H1 (cell line): ENCODE measurements at places on chromosomes 5 and 9. TPM values are rescaled to one million over a fixed set of nuclear protein-coding genes. Genes with fewer than 3 reads are reported as not detected.

ENTREP1 gene
- total RNA-seq = 22.8 and 25.0 TPM in 2 replicates

DNA sequence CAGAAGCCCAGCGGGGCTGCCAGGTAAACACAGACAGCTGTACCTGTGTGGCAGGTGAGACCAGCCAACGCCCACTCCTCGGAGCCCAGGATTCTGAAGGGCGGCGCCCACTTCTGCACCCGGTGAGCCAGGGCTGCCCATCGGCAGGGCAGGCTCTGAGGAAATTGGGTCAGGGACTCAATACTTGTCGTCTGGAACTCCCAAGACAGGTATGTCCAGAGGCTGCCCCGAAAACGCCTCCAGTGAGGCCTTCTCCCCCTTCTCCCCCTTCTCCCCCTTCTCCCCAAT, 19.8 kb downstream of the GLT6D1 start:
- DNase-seq = no peak

DNA sequence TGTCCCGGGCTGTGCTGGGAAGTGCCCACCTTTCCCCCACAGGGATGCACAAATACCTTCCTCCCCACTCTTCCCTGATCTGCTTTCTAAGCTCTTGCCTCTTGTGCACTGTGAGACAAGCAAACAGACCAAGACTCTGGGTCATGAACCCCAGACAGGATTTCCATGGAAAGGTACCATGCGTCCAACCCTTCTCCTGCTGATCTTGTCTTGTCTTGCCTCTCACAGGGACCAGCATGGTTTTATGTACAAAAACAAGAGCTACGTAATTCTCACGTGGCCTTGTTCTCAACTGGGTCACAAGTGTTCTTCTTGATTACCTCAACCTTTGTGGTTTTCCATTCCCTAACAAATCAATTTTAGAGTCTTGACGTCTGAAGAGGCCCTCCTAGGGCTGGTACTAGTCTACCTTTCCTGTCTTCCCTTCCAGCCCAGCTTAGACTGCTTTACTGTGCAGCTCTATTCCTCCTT, 176.5 kb upstream of the MAP3K1 start:
- no peak for DNase-seq

FLT4 gene
- 7.7 TPM in 2 replicates for total RNA-seq

GRCh38 chr5:126277762-126278161, 145.4 kb upstream of the GRAMD2B start:
- DNase-seq = no peak

DNA sequence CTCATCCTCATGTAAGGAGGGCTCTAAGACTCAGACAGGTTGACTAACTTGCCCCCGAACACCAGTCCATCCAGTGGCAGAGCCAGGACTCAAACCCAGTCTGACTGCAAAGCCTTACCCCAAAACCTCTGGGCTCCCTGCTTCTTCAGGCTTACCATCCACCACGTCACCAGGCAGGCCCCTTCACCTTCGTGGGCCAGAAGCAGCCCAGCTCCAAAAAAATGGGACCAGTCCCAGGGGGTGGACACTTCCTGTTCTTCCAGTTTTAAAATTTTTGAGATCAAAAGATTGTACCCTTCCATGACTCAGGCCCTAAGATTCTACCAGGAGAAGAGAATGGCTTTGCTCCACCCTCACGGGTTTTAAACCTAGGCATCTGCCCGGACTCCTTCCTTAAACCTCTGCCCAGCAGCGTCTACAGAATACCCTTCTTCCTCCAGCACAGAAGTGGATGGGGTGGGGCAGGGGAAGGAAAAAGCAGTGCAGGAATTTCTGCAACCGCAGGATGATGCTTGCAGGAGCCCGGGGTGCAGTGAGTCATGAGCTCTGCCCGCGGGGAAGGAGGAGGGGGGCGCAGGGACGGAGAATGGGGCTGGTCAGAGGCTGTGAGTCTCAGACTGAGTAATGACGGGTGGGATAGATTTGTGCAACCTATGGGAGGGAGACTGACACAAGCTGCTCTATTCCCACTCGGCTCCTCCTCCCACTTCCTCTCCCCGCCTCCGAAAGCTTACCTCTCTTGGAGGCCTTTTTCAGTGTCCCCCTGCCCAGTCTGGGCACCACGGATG, 50.4 kb upstream of the STXBP1 start:
- no peak for DNase-seq

FREM1 gene
- 2.6 TPM in 2 replicates for total RNA-seq
